ENCODE measurements at places on chromosomes 2 and 18.

- no peak for DNase-seq
These were observed 702.7 kb upstream of the GCFC2 start for GRCh38 chr2:76413436-76413835.

- no peak for DNase-seq
These were observed 92.5 kb downstream of the TGOLN2 start for GRCh38 chr2:85235281-85235680.

DNA sequence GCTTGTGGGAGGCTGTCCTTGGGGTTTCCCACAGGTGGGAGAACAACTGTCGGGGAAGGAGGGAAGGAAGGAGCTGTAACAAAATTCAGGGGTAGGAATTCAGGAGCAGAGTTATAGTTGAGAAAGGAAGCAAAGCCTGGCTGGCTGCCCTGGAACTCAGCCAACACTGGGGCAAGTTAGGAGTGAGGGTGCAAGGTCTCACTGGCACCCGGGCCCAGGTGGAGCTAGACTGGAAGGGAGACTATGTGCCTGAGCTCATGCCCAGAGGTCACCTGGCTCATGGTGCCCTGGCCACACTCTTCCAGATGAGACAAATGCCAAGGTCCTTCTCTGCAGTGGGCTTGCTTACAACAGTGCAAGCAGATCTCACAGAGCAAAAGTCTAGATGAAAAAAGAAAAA, 75.6 kb upstream of the ARHGAP28 start:
- DNase-seq = peak; percentile 2

DNA sequence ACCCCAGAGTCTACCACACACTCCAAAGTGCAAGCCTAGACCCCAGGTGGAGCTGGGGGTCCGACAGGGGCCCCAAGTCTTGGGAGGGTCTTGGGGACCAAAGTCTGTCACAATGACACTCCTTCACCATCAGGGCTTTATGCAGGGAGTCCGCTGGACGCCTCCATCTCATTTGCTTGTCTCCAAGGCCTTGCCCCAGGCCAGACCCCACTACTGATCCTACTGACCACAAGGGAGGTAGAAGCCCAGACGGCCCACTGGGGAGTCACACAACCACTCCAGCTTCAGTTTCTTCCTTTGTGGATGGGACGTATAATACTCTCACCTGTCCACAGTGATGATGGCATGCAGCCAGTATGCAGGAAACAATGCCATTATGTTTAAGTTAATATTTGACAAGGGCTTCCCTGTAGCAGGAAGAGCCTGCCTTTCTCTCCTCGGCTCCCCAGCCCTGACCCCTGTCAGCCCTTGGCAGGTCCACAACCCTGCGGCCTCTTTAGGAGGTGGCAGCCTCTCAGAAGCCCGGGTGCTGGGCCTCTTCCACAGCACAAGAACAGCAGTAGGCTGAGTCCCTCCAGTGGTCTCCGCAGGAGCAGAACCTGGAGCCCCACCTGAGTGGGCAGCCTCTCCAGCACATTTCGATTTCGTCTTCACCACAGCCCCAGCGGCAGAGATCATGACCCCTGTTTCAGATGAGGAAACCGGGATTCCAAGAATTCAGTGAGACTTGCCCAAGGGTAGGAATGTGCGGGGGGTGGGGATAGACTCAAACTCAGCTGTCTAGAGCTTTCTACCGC, 6.5 kb downstream of the BIN1 start:
- DNase-seq = no peak

Measured in NCI-H345 (cell line).